ENCODE measurements at places on chromosomes 11 and 22. TPM values are rescaled to one million over a fixed set of nuclear protein-coding genes. Genes with fewer than 3 reads are reported as not detected.

The FJX1 gene
- 0.91 TPM for total RNA-seq

The OR56A1 gene
- total RNA-seq: 0.04 TPM

The AIFM3 gene
- total RNA-seq: 0.12 TPM

The PKDREJ gene
- total RNA-seq: not detected

The TREH gene
- not detected for total RNA-seq

The SLC37A2 gene
- 1.8 TPM for total RNA-seq

The PKNOX2 gene
- 0.08 TPM for total RNA-seq

The EFCAB6 gene
- 0.80 TPM for total RNA-seq

The LZTR1 gene
- 30.7 TPM for total RNA-seq

The ARHGAP32 gene
- 13.4 TPM for total RNA-seq

The DGAT2 gene
- 1.1 TPM for total RNA-seq

The KLHDC7B gene
- 2.6 TPM for total RNA-seq
